ENCODE measurements at places on chromosomes 5 and 9. TPM values are rescaled to one million over a fixed set of nuclear protein-coding genes. Genes with fewer than 3 reads are reported as not detected.

DNA sequence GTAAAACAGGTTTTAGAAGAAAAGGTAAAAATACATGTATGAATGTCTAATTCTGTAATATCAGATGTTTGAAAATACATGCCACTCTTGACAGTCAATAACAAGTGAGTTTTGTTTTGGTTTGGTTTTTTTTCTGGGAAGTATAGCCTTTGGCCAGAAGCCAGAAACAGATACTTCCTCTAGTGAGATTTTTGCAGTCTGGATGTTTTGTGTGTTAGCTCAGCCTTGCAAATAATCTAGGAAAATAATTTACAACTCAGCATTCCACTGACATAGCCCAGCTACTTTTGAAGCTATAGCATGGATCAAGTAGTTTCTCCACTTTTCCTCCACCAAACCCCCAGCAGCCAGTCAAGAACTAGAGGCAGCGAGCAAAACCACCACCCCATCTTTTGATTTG is 56.7 kb downstream of the SLC1A1 start:
- no peak for DNase-seq

GRCh38 chr5:123671042-123671441 is 159.1 kb downstream of the CSNK1G3 start:
- no peak for DNase-seq

- DNase-seq = no peak
Measured at GRCh38 chr9:120032639-120033038, 547.3 kb downstream of the CDK5RAP2 start.

DNA sequence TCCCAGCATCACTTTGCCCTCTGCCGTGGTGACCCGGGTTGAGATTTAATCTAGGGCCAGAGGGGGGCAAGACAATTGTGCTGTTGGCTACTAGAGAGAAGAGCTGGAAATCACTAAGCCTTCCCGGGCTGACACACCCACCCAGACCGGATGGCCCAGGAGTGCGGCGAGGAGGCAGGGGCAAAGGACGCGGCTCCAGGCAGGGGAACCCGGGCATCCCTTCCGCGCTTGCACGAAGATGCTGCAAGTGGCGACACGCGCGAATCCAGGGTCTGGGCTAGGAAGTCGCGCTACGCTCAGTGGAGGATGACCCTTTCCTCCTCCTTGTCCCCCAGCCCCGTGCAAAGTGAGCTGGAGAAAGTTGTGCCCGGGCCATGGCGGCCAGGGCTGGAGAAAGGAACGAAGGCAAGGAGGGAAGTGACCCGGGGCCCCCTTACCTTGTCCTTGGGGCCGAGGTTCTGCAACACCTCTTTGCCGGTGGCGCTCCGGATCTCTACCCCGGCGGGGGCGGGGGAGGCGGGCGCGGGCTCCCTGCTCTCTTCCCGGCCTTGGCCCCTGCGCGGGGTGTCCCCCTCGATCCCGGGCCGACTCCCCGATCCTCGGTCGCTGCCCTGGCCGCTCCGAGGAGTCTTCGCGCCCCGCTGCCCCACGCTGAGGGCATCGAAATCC is 693 bp downstream of the DPYSL3 start:
- no peak for DNase-seq

GRCh38 chr5:59473611-59474010 is 419.9 kb downstream of the PDE4D start:
- no peak for DNase-seq

The LTC4S gene
- polyA plus RNA-seq = 2.0 TPM

The SPATA31A3 gene
- polyA plus RNA-seq = not detected

GRCh38 chr9:111839387-111839786 is 44.6 kb upstream of the SHOC1 start:
- DNase-seq = no peak

DNA sequence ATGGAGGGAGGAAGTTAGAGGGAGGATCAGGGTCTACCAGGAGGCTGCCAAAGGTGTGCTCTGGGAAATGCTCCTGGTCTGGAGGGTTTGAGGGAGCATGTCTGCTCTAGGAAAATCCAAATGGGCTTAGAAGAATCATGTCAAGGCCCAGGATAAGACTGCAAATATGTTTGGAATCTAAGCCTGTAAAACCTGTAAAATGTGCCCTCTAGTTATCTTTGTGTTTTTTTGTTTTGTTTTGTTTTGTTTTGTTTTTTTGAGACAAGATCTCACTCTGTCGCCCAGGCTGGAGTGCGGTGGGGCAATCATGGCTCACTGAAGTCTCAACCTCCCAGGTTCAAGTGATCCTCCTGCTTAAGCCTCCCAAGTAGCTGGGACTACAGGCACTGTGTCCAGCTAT is 135.4 kb downstream of the FGF1 start:
- DNase-seq = no peak

DNA sequence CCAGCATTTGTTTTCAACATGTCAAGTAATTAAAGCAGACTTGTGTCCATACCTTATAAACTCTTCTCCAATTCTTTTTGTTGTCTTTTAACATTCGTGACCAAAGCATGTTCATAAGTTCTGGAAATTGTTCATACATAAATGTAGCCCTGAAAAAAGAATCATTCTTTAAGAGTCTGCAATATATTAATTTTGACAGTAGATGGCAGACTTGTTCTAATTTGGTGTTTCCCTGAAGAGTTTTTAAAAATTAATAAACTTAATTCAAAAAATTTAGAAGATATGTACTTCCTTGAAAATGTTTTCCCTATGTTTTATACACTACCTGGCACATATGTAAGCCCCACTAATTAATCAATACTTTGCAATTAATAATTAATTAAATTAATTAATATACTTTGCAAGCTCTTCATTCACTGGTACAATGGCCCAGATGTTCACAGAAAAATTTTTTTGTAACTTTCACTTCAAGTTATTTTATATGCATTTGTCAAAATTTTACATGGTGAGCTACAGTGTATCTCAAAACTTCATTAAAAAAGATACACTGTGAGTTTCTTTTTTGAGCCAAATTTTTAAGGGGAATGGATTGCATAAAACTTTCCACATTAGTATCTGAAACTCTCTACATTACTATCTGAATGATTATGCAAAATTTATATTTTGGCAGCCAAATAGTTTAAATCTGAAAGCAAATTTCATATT is 42.1 kb downstream of the CLINT1 start:
- no peak for DNase-seq

DNA sequence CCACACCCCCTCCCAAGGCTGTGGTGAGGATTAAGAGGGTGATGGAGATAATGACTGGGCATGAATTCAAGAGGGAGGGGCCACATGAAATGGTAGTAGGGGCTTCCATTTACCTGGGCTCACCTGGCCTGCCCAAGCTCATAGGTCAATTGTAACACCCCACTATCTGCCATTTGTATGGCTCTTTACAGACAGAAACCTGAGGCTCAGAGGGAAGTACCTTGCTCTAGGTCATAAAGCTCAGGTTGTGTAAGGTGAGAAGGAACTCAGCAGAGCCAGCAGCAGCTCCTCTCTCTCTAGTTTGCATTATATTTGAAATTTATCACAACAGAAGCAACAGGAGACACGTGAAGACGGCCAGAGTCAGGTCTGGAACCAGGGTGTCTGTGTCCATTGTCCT is 133.4 kb upstream of the ALDH1B1 start:
- no peak for DNase-seq

GRCh38 chr9:85408494-85408893 is 333.3 kb downstream of the AGTPBP1 start:
- DNase-seq = no peak

GRCh38 chr5:65326922-65327321 is 154.8 kb downstream of the ADAMTS6 start:
- DNase-seq = no peak

GRCh38 chr9:19022206-19022605 is 10.8 kb downstream of the SAXO1 start:
- no peak for DNase-seq

The RETREG1 gene
- 46.9 TPM for polyA plus RNA-seq

DNA sequence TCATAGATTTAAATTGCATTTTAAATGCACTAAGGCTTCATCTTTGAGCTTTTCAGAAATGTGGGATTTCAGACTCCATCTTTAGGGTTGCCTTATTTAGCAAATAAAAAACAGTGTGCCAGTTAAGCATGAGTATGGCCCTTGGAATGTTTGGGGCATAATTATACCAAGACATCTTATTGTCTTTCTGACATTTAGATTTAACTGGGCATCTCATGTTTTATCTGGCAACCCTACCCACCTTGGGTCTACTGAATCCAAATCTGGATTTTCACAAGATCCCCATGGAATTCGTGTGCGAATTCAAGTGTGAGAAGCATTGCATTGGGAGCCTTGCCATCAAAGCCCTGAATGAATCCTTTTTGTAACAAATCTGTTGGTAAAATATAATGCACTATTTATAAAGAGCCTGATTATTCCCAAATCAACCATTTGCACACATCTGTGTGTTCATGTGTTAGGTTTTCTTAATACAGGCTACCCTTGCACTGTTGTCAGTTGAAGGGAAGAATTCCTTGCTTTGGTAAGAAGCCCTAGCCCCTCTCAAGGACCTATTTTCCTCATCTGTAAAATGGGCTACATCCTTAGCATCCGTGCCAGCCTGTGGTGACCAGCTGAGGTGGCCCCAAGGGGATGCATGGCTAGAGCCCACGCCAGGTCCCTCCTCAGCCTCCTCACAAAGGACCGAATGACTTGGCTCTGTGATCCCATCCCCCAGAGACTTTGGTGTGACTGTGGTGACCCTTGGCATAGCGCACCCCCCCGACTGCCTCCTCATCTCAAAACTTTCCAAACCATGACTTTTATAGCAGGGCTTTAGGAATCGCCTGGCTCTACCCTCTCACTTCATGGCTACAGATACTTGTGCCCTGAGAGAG is 8.1 kb downstream of the GSN start:
- DNase-seq = no peak

- DNase-seq = no peak
Measured at GRCh38 chr5:91219803-91220371, 163.2 kb downstream of the ARRDC3 start.

- DNase-seq = no peak
Measured at GRCh38 chr9:78871452-78872331, 574.8 kb downstream of the PSAT1 start.

GRCh38 chr9:127794001-127794791 is 8.4 kb downstream of the CDK9 start:
- no peak for DNase-seq

DNA sequence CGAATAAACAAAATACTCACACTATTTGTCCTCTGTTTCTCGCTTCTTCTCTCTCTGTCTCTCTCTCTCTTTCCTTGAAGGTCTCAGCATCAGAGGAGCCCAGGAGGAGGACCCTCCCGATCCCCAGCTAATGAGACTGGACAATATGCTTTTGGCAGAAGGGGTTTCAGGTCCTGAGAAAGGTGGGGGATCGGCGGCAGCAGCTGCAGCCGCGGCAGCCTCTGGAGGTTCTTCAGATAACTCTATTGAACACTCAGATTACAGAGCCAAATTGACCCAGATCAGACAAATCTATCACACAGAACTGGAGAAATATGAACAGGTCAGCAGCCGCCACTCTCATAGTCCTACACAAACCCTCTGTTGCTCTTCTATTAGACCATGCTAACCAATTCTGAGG is 168.4 kb downstream of the PBX3 start:
- DNase-seq = no peak

DNA sequence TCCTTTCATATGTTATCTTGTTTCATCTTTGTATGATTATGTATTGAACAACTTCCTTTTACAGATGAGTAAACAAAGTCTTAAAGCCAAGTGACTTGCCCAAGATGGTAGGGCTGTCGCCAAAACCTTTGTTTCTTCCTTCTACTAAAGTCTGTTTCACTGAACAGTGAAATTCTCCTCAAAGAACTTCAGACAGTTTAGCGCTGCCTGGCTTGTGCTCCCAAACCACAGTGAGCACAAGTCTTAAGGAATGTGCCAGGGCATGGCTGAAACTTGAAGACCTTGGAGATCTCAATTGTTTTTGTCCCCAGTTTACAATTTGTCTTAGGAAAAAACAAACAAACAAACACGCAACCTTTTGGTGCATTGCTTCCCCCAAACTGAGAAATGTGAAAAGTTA is 273.5 kb downstream of the CRB2 start:
- no peak for DNase-seq

The UGCG gene
- polyA plus RNA-seq = 78.1 TPM

The SEC61B gene
- 158 TPM for polyA plus RNA-seq

DNA sequence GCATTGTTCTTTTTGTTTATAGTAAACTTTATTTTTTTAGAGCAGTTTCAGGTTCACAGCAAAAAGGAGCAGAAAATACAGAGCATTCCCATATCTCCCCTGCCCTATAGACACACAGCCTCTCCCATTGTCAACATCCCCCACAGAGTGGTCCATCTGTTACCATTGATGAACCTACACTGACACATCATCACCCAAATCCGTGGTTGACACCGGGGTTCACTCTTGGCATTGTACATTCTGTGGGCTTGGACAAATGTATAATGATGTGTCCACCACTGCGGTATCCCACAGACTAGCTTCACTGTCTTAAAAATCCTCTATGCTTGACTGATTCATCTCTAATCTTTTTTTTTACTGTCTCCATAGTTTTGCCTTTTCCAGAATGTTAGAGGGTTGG is 120.7 kb upstream of the SPATA31C2 start:
- no peak for DNase-seq

The PLAC8L1 gene
- 1.9 TPM for polyA plus RNA-seq

- no peak for DNase-seq
Measured at GRCh38 chr5:73954381-73954780, 328.4 kb downstream of the ARHGEF28 start.

The FREM1 gene
- 180 TPM for polyA plus RNA-seq

The SPATA31E1 gene
- not detected for polyA plus RNA-seq

The COX7C gene
- polyA plus RNA-seq = 1,167 TPM

DNA sequence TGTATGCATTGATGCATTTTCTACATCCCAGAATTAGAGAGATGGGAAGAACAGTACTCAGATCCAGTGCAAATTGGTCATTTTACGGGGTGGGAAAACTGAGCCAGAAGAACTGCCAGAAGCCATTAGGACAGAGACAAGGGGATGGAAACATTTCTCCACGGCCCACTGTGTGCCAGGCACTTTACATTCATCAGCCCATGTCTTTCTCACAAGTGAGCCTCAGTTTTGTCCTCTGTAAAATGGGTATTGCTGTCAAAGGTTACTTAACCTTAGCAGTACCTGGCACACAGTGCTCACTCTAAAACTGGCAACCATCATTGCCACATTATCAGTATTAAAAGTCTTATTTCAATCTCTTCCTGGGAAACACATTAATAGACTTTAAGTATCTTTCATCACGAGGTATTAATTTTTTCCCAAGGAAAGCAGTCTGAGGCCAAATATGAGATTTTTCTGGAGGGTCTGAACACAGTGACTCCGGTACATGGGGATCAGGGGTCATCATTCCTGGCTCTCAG is 5.2 kb downstream of the DUSP1 start:
- DNase-seq = no peak

DNA sequence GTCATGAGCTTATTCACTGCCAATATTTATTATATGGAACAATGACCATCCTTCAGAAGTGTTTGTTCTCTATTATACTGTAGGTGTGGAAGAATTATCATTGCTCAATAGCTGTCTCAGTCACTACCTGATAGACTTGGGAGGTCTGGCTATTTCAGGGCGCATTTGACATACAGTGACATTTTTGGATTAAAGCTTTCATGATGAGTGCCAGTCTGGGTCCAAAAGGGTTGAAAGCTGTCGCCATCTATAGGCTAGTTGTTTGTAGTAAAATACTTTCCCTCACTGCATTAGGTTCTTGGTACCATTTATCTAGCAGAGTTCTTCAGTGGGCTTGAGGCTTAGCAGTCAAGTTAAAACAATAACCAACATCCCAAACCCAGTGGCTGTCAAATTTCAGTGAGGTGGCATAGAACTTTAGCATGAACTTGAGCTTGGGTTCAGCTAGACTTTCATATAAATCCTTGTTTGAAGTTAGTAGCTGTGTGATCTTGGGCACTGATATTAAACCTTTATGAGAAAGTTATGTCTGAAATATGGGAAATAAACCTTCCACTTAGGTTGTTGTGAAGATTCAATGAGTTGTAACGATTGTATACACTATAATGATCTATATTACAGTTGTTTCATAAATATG is 110.5 kb upstream of the CDKN2B start:
- no peak for DNase-seq

- DNase-seq = no peak
Measured at GRCh38 chr9:116646661-116647514, 40.2 kb upstream of the TRIM32 start.

Data from left renal cortex interstitium (tissue), 4 donors.